T follicular helper cell (primary cell): ENCODE measurements at places on chromosomes 11 and 22.

- no peak for DNase-seq
Measured at GRCh38 chr11:91373497-91373896, 851.1 kb upstream of the FAT3 start.

- no peak for DNase-seq
Measured at GRCh38 chr11:128502726-128503125, 84.6 kb downstream of the ETS1 start.

DNA sequence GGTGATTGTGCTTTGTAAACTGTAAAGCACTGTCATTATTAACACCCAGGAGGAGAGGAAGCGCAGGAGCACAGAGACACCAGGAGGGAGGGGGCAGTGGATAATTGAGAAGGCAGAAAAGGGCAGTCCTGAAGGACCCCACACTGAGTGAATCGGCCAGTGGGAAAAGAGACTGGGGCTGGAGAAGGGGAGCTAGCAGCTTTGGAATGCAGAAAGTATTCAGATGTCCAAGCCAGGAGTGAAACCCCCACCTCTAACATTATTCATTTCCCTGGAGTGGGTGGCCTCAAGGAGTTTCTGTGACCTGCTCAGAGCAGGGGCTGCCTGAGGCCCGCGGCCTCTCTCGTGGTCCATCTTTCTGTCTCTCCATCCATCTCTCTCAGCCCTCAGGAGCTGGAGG is 38.0 kb upstream of the CDON start:
- no peak for DNase-seq

DNA sequence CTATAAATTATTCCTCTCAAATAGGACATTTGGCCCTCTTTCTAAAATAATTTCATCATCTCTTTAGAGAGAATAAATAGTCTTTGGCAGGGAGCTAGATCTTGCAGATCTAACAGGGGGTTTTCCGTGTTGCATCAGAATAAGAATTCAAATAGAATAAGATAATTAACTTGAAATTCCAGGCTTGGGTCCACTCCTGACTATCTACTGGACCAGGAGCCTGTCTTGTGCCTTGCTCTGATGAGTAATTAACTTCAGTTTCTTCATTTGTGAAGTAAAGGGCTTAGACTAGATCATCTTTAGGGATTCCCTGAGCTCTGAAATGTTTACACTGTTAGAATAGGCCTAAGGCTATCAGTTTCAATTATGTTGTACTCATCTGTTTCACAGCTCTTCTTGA is 23.5 kb upstream of the TMEM123 start:
- DNase-seq: no peak
